Stimulated activated naive CD4-positive, alpha-beta T cell treated with Interleukin-2 at 50 U/mL for 16 hours (primary cell): ENCODE measurements at places on chromosomes 7 and 10.

DNA sequence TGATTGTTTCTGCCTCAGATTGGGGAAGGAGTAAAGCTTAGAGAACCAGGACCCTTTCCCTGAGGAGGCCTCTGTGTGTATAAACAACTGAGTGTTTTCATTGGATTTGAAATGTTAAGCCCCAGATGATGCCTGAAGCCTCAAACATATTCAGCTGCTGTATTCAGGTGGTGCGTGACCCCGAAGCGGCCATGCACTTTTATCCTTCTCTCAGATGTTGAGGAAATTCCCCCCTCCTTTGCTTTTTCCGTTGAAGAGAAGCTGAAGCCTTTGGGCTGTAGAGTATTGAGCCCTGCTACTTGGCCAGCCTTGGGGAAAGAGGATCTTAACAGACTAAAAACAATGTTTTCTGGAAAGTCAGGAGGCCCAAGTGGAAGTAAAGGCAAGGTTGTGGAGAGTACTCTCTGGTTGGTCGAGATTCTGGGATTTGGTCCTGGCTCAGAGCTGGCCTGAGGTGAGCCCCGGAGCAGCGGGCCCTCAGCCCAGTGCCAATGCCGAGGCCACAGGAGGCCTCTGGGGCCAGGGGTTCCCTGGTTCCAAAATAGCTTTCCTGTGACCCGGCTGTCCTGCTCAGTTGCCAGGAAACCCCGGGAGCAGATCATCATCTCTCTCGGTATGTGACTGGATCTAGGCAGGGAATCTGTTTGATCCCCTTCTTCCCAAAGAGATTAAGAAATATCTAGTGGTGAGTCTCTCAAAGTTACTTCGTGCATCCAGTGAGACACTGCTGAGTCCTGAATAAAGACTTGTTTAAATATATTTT lies 22.5 kb downstream of the FKBP6 start:
- DNase-seq = no peak

DNA sequence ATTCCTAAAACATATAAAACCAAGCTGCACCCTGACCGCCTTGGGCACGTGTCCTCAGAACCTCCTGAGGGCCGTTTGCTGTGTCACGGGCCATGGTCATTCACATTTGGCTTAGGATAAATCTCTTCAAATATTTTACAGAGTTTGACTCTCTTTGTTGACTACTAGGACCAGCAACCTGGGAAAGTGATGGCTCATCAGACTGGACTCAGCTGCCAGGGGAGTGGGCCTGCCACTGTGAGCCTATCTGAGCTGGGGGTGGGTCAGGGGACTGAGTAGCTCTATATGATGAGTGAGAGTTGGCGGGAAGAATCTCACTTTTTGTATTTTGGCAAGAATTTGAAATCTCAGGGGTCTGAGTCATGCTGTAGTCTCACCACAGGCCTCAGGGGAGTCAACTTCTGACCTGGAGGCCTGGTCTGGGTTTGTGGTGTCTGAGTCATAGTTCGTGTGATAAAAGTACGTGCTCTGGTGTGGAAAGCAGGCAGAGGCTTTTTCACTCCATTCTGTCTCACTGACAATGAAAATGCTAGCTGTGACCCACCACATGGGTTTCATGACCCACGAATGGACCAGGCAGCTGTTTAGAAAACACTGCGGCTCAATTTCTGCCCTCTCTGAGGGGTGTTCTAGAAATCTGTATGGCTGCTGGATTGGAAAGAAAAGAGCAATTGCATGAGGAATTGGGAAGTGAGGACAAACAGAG lies 4.2 kb upstream of the UPP1 start:
- DNase-seq = peak; percentile 76

GRCh38 chr10:31197886-31198285 lies 121.1 kb upstream of the ZEB1 start:
- no peak for DNase-seq

- no peak for DNase-seq
These were observed 38.2 kb downstream of the NCAPG2 start for GRCh38 chr7:158666401-158666800.

GRCh38 chr7:43905209-43905946 lies 1.0 kb downstream of the URGCP start:
- DNase-seq = no peak

- DNase-seq = peak; percentile 84
These were observed 65.3 kb downstream of the CARD11 start for GRCh38 chr7:2978408-2978807.

DNA sequence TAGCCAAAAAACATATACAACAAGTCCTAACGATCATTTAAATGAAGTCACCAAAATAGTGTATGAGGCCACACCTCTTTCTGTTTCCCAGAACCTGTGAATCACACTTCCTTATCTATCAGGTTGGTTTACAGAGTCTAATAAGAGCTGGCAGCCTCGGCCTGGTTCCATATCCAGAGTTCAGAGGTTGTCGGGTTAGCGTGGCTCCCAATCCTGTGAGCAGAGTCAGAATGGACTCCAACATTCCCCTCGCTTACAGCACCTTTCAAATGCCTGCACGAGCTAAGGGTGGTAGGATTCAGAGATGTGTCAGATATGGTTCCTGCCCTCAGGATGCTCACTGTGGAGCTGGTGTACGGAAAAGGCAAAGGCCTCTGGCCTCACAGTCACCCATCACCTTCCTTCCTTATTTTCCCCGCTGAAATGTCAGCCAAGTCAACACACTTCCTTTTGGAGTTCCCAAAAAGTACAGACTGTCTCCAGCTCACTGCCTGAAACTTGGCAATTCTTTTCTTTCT lies 6.0 kb downstream of the IL15RA start:
- peak; percentile 34 for DNase-seq

DNA sequence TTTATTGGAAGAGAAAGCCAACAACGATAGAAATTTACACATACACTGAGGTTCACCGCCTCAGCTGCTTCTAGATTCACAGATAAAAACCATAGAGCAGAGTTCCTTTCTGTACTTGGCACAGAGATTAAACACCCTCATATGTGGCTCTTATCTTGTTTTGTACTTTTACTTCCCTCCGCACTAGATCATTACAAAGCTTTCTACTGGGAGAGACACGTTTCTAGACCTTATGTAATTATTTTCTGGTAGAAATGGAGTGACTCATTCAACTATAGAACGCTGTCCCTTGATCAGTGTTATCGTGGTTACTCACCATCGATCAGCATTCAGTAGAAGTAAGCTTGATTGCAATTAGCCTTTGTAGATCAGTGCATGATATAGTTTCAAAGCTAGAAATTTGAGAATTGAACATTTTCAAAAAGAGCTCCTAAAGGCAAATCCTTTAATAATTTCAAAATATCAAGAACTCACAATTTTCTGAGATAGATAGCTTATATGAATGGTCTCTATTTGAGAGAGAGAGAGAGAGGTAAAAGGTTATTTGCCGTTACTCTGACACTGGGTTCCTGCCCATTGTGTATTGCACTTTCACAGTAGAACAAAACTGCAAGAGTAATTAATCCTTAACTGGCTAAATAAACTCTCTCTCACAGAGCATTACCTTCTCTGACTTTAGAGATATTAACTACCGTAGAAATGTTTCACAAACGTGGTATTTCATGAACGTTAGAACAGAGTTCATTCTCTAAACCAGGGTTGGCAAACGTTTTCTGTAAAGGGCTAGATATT lies 26.1 kb upstream of the DNAJC1 start:
- DNase-seq = no peak

GRCh38 chr7:75042831-75043703 lies 30.5 kb downstream of the RCC1L start:
- DNase-seq = no peak

DNA sequence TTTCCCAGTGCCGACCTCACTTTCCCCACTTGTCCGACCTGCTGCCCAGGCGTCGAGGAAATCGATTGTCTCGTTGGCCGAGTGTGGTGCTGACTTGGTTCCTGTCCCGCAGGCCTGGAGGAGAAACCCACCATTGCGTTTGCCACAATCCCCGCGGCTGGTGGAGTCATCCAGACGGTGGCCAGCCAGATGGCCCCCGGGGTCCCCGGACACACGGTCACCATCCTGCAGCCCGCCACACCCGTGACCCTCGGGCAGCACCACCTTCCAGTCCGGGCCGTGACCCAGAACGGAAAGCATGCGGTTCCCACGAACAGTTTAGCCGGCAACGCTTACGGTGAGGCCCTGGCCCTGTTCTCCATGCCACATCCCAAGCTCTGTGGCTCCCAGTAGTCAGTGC lies 14.5 kb upstream of the AP5Z1 start:
- DNase-seq = no peak

DNA sequence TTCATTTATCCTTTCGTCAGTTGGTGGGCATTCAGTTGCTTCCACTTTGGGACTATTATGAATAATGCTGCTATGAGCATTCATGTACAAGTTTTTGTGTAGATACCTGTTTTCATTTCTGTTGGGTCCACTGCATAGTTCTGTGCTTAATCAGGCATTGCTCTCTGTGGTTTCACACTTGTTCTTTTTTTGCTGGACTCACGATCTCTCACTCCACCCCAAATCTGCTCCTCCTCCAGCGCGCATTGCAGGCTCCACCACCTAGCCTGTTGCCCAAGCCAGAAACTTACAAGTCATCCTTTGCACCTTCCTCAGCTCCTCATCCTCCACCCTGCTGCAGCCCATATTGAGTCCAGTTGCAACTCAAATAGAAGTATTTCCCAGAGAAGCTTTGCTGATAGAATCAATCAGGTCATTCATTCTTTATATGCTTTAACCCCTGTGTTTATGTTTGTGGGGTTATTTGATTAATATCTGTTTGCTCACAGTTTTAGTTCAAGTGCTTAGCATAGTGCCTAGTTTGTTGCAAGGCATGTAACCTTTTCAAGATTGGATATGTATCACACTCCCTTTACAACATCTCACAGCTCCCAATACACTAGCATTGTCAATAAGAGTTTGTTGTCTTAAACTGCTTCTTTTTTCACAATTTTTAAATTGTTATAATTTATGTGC lies 16.6 kb upstream of the AFAP1L2 start:
- no peak for DNase-seq

- DNase-seq = no peak
These were observed 12.6 kb downstream of the CPA2 start for GRCh38 chr7:130279286-130279685.

DNA sequence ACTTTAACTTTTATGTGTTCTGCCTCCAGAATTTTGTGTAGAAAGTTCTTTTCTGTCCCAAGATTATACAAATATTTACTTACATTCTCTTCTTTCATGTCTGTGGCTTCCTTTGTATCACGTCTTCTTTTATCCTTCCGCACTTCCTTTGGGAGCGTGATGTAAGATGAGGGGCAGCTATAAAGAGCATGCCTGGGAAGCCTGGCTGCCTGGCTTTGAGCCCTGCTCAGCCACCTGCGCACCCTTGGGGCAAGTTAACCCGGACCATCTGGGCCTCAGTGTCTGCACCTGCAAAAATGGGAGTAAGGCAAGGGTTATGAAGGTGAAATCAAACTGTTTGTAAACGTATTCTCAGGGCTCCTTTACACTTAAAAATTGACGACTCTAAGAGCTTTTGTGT lies 25.2 kb downstream of the PALD1 start:
- no peak for DNase-seq

DNA sequence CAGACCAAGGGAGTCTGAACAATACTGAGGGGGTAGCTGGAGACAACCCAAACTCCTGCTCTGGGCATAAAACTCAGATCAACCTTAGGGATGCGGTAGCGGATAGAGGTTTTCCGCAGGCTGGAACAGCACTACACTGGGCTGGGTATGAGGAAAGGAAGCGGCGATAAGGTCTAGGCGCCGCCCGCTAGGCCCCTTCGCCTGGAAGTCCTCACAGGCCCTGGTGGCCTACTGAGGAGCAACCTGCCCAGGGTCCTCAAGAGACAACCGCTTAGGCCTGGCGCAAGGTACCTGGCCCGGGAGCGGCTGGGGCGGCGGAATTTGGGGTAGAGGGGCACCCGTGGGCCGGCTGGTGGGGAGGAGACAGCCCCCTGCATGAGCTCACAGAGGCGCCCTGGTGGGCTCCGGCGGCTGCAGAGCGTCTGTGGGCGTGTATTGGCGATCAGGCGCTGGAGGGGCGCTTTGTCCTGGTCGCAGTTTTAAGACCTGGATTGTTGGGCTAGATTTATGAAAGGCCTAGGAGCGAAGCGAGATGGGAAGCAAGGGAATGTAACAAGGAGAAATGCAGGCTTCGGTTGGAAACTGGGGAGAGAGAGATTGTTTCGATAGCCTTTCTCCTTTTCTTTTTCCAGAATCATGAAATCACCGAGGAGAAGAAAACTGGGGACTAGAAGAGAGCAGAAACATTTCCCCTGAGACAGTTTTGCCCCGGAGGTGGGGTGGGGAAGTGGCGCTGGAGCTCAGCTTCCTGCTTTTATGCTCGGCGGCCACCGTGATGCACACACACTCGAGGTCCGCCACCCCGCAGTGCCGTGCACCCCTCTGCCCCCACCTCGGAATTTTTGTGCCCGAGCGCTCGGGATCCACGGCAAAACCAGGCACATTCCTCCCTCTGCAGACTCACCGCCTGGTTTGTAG lies 2.4 kb upstream of the NKX2-3 start:
- no peak for DNase-seq

DNA sequence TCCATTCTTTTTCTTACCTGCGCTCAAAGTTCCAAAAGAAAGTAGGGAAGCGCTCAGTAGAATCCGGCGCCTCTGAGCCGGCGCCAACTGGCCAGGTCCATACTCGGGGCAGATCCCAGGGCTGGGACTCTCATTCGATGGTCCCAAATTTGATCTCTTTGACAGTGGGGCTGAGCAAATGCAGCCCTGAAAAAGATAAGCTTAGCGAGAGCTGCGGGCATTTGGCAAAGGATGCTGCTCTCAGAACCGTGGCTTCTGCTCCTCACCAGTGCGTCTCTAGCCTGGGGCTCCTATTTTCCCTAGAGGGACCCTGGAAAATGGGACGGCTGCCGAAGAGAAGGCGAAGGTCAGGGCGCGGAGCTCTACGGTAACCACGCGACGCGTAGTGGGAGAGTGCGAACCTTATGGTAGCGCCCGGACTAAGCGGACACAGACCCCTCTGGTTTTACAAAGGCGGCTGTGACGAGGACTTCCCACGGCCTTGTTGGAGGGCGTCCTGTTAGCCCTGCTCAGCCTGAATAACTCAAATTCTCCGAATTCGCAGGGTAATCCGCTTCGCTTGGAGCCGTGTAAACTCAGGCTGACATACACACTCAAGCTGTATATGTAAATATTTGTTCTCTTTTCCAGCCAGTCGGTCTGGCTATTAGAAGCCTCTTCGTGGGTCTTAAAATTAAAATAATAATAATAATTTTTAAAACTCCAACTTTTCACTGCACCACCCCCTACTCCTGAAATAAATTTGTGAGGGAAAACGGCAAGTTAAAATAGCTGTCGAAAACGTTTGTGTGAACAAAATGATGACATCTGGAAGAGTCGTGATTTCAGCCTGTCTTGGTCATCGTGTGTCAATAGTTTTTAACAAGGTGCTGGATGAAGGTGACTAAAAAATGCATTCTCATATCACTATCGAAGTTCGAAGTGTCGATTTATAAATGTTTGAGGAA lies 869 bp upstream of the TBX20 start:
- DNase-seq = no peak

DNA sequence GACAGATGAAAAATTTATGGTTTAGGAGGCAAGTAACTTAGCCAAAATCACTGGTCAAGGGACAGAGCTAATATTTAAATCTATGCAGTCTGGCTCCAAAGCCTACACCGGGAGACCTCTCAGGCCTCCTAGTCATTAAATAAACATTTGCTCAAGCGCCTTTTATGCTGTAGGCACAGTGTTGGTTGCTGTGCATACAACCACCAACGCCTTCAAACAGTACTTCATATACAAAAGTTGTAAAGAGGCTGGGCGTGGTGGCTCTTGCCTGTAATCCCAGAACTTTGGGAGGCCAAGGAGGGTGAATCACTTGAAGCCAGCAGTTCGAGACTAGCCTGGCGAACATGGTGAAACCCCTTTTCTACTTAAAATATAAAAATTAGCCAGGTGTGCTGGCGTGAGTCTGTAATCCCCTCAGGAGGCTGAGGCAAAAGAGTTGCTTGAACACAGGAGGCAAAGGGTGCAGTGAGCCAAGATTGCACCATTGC lies 159.8 kb downstream of the MAGI2 start:
- no peak for DNase-seq
